ENCODE measurements at places on chromosomes 6 and 20. TPM values are rescaled to one million over a fixed set of nuclear protein-coding genes. Genes with fewer than 3 reads are reported as not detected.

DNA sequence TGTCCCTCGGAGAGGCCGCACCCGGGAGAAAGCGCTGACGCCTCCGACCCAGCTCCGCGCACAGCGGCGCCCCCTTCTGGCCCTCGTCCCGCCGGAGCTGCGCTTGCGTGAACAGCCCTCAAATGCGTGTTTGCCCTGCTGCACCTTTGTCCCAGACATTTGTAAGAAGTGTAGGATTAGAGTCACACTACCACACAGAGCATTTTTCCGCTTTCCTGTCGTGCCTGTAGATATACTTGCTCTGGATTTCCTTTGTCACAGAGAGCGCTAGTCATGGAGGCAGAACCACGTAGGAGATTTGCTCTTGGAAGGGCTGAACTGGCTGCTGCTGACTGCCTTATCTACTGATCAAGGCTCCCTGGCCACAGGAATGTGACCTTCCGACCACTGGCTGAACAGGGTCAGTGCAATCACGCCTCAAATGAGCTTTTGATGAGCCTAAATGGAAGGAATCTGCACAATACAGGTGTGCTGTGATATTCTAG, 62.3 kb downstream of the PAX1 start:
- DNase-seq: no peak

GRCh38 chr6:144559865-144560593, 274.9 kb downstream of the UTRN start:
- DNase-seq: no peak

DNA sequence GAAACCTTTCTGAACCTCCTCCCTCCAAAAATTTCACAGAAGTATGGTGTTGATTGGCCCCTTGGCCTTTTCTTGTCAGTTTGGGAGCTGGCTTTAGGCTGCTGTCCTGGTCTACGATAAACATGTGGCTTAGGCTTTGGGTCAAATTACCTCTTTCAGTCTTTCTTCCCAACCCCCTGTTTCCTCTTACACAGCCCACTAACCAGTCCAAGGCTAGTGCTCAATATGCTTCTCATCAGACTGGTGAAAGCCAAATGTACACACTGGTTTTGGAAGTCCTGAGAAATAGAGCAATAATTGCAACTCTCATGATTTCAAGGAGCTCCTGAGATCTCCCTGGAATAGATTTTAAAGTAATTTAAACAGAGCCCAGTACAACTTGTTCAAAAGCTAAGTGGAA, 933.7 kb upstream of the GJE1 start:
- no peak for DNase-seq

CLVS2 gene
- total RNA-seq: not detected

DNA sequence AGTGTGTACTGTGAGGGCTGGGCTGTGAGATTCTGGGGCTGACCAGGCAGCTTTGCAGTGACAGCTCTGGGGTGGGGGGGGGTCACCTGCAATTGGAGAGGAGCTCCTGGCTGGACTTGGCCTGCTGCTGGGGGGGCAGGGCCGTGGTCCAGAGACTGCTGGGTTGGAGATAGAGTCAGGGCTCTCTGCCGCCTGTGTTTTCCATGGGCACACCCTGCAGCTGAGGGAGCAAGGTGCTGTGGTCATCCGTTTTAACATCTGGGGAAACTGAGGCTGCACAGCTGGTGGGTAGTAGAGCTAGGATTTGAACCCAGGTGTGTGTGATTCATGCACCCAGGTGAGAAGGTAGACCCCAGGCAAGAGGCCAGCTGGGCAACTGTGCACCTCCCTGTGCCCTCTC, 7.3 kb downstream of the DLGAP4 start:
- no peak for DNase-seq

GRCh38 chr6:141758430-141758829, 374.3 kb upstream of the GJE1 start:
- no peak for DNase-seq

DNA sequence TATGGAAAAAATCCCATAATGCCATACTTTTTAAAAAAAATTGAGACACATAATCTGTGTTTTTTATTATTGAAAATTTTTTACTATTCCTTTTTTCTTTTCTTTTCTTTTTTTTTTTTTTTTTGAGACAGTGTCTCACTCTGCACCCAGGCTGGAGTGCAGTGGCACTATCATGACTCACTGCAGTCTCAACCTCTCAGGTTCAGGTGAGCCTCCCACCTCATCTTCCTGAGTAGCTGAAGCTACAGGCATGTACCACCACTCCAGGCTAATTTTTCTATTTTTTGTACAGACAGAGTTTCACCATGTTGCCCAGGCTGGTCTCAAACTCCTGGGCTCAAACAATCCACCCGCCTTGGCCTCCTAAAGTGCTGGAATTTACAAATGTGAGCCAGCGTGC, 100.4 kb downstream of the AFG1L start:
- DNase-seq: peak; percentile 39

DNA sequence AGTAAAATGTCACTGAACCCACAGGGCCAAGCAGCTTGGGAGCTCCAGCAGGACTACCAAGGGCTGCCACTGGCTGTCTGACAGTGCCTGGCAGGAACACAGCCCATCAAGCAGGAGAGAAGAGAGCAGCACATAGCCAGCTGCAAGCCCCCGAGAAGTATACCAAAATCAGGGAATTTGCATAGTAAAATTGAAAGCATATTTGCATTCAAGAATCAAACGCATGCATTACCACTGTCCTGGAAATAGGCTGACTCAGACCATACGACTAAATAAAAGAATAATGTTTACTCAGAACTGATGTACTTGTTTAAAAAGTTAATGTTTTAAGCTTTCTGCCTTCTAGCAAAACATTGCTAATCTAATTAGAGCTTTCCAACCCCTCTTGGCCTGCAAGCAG, 298.1 kb downstream of the TFAP2B start:
- DNase-seq: no peak

PRKN gene
- 1.0 TPM for total RNA-seq

- DNase-seq: peak; percentile 35
Measured at GRCh38 chr6:25942561-25943147, 12.2 kb upstream of the SLC17A2 start.

DNA sequence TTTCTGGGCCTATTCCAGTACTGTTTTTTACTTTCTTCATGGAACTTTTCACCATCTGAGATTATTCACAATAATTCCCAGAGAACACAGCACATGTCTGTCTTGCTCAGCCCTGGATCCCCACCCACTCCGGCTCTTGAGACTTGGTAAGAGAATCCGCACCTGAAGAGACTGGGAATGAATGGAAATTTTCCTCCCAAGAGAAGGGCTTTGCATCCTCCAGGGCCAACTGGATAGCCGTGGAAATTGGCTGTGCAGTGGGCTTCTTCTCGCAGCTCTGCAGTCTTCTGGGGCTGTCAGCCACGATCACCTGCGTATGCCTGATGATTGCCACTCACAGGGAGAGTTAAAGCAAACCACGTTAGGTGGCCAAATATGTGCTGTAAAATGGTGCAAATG, 159.1 kb downstream of the THBS2 start:
- no peak for DNase-seq

DNA sequence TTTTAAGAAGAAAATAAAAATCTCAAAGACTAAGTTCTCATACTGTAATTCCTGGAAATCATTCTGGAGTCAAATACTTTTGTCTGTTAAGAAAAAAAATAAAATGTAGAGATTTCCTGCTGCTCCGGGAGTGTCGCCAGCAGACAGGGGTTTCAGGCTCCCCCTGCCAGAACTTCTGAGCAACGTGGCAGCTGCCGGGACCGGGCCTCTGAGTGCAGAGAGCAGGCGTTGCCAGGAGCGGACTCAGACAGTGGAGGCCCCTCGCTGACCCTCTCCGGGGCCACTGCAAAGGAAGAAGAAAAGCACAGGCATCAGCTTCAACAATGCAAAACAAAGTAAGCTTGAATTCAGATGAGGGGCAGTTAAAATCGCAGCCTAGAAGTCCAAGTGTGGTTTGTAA, 95.5 kb downstream of the THBS2 start:
- DNase-seq: no peak

TSPYL4 gene
- 13.0 TPM for total RNA-seq
